NCI-H446 (cell line): ENCODE measurements at places on chromosomes 5 and 9.

- no peak for DNase-seq
These were observed 718 bp upstream of the TMEM215 start for GRCh38 chr9:32782476-32783167.

DNA sequence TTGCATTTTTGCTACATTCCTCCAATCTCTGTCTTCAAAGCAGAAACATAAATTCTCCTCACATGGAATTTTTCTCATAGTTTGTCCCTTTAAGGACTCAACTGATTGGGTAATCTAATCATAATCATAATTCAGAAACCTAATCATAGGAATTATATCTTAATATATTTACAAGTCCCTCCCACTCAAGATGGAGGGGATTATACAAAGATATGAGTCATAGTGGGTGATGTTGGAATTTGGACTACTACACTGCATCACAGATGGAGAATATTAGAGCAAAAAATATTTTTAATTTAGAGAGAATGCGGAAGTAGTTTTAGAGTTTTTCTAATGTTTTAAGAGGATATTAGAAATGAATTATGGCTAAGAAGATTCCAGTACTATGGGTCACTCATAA, 1034.0 kb downstream of the DTWD2 start:
- DNase-seq = no peak

DNA sequence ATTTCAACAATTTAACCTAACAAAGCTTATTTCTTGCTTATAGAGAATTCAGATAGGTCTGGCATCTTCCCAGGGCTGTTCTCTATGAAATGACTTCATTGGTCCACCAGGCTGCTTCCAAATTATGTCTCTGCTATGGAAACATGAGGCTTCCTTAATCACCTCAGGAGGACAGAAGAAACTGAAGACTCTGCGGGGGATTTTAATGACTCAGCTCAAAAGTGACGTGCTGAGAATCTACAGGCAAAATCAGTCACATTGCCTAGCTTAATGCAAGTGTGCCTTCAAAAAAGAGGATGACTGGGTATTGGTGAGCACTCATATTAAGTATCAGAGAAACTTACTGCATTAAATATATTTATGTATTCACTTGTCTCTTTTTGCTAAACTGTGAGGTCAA, 315.5 kb upstream of the RGMB start:
- DNase-seq = no peak

- no peak for DNase-seq
These were observed 105.3 kb upstream of the FCN2 start for GRCh38 chr9:134775081-134775951.

DNA sequence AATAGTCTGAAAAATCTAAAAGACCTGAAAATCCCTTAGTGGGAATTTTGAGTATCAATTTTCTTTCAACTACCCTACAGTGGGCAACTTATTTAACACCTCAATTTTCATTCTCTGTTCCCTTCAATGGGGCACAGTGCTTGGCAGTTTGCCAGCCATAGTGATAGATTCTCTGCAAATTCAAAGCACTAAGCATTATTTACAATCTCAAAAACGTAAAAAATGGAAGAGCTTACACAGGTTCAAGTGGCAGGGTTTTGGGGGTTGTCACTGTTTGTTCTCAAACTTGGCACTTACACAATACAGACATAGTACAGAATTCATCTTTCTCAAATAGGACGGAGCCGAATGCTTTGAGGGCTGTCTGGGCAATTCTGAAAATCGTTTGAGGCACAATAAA, 515.0 kb downstream of the EFNA5 start:
- DNase-seq = peak; percentile 15

DNA sequence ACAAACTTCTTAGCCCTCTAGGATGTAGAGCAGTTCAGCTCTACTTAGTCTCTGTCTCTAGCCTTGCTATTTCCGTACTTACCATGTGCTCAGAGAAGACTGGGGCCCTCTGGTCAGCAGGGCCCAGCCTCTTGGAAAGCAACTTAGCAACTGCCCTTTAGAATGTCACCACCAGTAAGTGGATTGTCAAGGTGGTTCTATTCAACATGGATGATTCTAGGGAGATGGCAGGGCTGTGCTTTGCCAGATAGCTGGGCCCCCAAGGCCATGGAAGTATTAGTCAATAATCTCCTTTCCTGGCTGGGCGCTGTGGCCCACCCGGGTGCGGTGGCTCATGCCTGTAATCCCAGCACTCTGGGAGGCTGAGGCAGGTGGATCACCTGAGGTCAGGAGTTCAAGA, 177.6 kb upstream of the MVB12B start:
- DNase-seq = no peak

DNA sequence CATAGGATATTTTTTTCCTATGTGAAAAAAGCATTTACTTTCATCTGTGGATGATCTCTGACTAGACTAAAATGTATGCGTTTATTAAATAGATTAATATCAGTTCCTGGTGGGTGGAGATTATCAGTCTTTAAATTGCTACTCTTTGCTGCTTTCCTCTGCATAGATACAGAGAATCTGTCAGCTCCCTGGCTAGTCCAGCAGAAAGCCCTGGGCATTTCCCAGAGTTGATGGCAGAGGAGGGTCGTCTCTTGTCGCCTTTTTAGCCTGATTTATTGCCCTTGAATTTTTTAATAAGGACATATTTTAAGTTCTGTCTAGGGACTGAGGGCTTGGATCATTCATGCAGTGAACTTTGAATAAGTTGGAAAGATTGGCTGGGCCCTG, 165.5 kb downstream of the CD180 start:
- DNase-seq = no peak

GRCh38 chr5:61910771-61911170, 395.2 kb upstream of the KIF2A start:
- no peak for DNase-seq

GRCh38 chr5:143218517-143219170, 184.8 kb downstream of the NR3C1 start:
- no peak for DNase-seq

DNA sequence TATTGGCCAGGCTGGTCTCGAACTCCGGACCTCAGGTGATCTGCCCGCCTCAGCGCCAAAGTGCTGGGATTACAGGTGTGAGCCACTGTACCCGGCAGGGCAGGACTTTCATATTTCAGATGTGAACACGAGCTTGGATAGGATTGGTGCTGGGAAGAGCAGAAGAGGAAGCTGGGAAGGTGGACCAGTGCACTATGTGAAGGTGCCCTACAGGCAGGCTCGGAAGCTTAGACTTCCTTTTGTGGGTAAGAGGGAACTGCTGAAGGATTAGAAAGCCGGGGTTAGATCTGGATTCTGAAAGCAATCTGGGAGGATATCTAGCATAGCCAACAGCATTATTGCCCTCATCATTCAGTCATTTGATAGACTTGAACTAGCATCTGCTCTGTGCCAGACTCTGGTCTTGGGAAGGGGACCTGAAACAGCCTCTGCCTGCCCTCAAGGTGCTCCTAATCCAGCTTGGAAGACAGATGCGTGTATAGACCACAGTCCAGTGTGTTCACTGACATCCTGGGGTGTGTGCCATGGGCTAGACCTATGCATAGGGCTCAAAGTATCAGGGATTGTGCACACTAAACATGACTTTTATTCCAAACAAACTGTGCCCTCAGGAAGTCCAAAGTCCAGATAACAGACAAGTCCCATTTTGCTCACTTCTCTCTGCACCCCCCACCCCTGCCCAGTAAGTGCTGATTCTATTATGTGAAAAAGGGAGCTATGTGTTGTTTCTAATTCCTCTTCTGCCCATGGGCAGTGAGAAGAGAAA, 637 bp downstream of the CBY3 start:
- no peak for DNase-seq

DNA sequence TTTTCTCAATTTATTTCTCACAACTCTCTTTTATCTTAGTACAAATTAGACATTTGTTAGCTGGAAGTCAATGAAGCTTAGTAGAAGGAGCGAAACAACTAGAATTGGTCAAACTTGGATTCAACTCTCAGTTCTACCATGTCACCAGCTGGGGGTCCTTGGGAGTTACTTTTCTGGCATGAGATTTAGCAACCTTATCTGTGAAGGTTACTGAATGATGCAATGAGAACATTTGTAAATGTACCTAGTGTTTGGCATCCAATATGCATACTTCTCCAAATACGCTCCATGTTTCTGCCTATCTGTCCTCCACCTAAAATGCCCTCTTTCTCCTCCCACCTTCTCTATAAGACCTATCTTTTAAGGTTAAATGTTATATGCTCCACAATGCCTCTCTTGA, 6.3 kb downstream of the HNRNPA0 start:
- no peak for DNase-seq

GRCh38 chr5:89723907-89724306, 685.6 kb downstream of the CETN3 start:
- DNase-seq = no peak

GRCh38 chr5:73152411-73153388, 20.3 kb upstream of the TMEM174 start:
- DNase-seq = no peak

GRCh38 chr9:86241216-86241615, 18.2 kb downstream of the C9orf153 start:
- no peak for DNase-seq

- peak; percentile 88 for DNase-seq
These were observed 58.5 kb upstream of the GOLPH3 start for GRCh38 chr5:32232441-32233219.

DNA sequence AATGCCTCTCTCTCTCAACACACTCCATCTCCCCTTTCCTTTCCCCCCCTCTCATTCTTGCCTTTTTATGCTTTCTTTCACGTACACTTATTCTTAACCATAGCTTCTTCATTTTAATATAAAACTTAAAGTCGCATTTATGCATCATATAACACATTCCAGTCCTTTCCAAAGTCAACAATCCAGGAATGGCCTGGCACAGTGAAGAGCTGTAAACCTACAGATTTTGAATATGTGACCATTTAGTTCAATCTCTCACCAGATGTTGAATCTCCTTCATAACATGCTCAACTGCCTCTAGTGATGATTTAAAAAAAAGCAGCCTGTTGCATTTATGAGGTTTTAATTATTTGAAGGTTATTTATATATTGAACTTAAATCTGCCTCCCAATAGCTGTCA, 186.2 kb upstream of the GRAMD2B start:
- DNase-seq = no peak

GRCh38 chr9:25716220-25716872, 38.1 kb upstream of the TUSC1 start:
- no peak for DNase-seq

DNA sequence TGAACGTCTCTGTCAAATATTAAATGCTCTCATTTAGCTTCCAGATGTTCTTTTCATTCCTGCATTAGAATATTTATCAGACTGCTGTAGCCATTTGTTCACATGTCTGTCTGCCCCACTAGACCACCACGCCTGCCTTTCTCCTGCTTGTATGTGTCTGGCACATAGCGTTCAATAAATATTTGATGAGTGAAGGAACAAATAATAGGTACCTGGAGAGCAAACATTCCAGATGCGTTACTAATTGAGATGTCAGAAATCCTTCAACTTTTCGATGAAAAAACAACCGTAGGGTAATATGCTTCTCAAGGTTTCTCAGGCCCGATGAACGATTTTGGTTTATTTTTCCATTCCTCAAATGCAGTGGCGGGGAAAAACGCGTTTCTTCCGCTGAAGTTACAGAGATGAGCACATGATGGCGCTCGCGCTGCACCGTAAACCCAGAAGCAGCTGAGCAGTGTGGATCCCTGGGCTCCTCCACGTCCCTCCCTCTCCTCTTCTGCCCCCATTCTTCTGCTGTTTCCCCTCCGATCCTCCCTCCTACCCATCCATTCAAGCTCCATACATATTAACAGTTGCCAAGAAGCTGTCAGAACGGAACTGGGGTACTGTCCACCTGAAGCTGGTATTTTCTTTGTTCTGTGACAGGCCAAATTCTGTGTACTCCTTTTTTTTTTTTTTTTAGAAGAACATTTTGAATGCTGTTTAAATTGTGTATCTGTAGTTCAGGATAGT, 245.4 kb downstream of the MPDZ start:
- peak; percentile 92 for DNase-seq

DNA sequence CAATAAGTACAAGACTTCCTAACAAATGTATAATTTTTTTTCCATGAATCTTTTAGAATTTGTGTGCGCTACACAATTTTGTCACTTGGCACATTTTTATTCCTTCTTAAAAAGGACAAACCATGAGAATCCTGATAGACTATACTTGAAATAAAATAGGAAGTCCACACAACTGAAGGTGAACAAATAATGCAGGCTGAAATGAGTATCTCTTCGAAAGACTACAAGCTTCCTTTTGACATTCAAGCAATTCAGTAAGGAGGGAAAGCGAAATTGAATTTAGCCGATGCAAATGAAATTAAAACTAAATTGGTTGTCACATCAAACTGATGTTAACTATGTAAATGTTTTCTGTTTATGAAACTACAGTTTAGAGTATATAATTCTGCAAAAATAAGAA, 374.4 kb upstream of the CCNH start:
- DNase-seq = no peak

- no peak for DNase-seq
These were observed 9.7 kb downstream of the TERT start for GRCh38 chr5:1285141-1285540.

GRCh38 chr9:81686614-81687520, 2.5 kb downstream of the TLE1 start:
- peak; percentile 67 for DNase-seq

DNA sequence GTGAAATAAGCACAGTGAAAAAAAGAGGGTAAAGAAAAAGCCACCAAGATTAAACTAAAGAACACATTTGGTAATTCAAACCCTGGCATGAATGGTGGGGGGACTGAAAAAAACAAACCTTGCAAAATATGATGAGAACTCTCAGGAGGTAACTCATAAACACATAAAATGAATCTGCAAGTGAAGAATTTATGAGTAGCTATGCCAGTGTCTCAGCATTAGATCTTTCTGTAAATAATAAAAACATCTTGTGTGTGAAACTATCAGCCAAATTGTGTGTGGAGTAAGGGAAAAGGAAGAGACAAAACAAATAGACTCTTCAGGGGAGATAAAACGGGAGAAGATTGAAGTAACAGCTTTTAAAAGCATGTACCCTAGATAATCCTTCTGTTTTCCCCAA, 129.6 kb upstream of the SPEF2 start:
- DNase-seq = no peak

GRCh38 chr5:180241600-180241999, 32.6 kb upstream of the RASGEF1C start:
- no peak for DNase-seq

DNA sequence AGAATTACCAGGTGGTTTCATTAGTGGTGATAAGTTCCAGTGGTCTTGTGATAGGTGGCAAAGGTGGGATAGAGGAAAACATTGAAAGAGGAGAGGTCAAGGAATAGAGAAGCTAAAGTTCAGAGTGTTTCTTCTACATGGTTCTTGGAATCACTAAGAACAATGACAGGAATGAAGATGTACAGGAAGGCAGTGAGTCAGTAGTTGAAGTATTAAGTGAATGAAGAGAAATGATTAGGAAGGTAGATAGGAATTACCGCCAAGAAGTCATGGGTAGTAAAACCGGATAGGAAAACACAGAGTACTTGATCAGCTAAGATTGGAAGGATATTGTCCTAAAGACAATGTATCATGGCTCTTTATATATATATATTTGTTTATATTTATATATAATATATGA, 37.9 kb upstream of the RASA1 start:
- DNase-seq = no peak
